ENCODE measurements at places on chromosomes 11 and 22.

GRCh38 chr11:134333312-134333711, 1.5 kb downstream of the GLB1L2 start:
- DNase-seq, result no peak

GRCh38 chr22:24543679-24544243, 11.2 kb downstream of the GUCD1 start:
- DNase-seq, result no peak

DNA sequence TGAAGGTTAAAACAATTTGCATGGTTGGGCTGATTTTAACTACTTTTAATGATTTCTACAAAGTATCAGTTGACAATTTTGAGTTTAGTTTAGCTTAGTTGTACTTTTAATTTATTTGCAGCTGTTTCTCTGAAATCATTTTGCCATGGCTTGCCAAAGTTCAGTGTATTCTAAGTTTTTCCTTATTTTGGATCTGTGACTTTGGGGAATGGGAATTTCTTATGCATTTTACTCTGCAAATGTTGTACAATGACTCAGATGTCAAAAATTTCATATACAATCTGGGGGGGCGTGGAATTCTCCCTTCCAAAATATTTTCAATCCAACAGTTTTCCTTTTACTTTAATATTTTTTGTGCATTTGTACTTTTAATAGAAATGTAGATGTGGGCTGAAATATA, 8.9 kb upstream of the DCHS1 start:
- DNase-seq, result no peak

DNA sequence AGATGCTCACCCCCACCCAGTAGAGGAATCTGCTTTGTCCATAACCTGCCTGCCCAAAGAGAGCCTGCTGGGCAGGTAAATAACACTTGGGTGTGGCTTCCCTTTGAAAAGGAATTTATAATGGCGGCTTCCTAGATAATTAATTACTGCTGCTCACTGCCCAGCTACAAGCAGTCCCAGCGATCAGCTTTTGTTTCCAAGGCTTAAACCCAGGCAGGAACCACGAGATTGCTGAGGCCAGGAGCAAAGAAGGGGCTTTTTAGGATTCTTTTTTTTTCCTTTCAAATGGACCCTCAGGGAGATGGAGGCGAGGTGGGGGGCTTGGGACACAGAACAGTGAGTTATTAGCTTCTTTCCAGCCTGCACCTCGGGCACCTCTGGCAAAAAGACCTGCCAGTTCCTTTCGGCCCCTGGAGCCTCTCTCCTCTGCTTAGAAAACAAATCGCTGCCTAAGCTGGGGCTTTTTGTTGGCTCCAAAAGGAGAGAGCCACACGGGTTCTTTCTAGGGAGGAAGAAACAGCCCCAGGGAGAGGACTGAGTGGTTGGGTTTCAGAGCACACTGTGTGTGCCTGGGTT, 107.2 kb downstream of the TSPAN18 start:
- DNase-seq, result no peak

DNA sequence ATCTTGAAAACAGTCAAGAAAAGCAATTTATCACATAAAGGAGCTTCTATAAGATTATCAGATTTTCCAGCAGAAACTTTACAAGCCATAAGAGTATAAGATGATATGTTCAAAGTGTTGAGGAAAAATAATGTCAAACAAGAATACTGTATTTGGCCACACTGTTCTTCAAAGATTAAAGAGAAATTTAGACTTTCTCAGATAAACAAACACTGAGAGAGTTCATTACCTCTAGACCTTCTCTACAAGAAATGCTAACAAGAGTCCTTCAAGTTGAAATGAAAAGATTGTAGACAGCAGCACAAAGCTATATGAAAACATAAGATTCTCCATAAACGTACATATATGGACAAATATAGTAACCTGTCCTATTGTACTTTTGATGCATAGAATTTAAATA, 8.0 kb upstream of the MTMR2 start:
- no peak for DNase-seq

DNA sequence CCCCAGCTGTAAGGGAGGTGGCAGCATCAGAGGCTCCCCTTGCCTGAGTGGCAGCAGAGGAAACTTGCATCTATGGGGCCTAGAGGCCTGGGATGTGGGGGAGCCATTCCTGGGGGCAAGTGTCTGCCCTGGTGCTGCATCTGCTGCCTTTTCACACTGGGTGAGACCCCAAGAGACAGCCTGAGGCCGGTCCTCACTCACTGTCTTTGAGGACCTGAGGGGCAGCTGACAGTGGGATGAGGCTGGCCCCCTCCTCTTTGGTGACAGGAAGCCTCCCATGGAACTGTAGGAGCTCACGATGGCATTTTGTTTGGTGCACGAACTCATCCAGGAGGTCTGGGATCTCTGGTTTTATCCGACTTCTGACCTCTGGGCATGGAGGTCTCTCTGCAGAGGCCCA, 82.2 kb upstream of the PRODH start:
- no peak for DNase-seq

DNA sequence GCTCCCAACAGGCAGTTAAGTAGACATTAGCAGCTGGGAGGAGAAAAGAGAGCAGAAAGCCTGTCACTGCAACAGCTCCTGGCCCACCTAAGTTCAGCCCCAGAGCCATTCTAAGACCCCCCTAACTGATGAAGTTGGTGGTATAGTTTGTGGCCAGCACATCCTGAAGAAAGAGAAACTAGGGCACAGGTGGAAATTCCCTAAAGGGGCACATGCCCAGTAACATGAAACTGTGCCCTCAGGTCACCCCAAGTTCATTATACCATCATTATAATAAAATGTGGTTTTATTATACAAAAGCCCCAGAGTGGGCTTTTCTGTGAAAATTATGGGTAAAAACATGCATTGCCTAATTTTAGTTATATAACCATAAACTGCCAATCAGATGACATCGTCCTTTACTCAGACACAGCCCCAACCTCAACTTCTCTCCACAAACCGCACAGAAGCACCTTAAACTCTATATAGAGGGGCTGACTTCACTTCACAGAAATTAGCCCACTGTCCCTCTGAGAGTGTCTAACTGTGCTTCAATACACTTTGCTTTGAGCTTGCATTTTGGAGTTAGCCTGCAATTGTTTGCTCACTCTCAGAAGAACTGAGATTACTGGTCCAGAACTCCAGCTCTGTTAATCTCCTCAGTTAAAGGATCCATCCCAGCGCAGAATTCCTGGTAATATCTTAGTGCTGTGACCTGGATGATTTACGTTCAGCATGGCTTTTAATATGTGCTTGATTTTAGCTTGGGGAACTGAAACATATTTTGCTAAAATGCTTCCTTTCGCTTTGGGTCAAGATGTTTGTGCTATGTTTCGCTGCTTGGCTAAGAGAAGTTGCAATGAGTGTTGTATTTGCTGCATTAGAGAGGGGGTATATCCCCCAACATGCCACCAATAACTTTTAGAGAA, 1.8 kb upstream of the APOL3 start:
- DNase-seq, result no peak

DNA sequence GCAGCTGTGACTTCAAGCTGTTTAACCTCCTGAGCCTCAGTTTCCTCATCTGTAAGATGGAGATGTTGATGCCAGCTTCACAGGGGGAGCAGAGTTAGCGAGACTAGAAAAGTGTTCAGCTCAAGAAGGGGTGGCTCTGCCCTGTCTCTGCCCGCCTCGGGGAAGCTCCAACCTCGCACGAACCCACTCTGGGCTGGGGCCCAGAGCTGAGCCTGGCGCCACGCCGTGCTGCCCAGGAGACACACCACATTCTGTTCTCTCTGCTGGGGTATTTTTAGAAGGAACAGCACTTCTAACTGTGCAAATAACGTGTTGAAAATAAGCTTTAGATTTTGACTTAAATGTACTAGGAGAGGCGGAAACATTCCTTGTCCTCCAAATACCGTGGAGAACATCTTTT, 74.1 kb downstream of the PHF21B start:
- no peak for DNase-seq

- DNase-seq, result no peak
These were observed 744 bp downstream of the PACSIN3 start for GRCh38 chr11:47185305-47186075.

- DNase-seq, result no peak
These were observed 19.8 kb upstream of the PSMA1 start for GRCh38 chr11:14539982-14540421.

- DNase-seq, result no peak
These were observed 73.5 kb downstream of the SCUBE1 start for GRCh38 chr22:43269646-43270045.

DNA sequence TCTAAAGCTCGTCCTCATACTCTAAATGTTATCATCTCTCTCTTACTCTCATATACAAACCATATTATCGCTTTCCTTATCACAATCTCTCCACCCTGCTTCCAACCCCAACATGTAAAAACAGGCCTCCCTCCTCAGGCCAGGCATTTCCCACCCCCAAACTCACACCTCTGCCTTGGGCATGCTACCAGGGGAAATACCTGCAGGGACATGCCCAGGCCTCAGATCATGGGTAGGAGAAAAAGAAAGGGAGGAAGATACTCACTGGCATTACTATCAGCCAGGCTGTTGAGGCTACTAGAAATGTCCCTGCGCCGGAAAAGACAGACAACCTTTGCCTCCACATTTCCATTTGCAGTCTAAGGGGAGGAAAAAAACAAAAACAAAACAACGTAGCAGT, 1.8 kb downstream of the MTA2 start:
- no peak for DNase-seq

GRCh38 chr22:38864361-38865191, 7.4 kb downstream of the CBX6 start:
- DNase-seq, result no peak

GRCh38 chr22:47495110-47495509, 732.7 kb downstream of the TBC1D22A start:
- DNase-seq, result no peak

Data from NCI-H2171 treated with DMSO at 0.1 percent for 48 hours (cell line).